ENCODE measurements at places on chromosomes 3 and 15.

GRCh38 chr15:62118520-62119226 is 46.4 kb downstream of the C2CD4B start:
- DNase-seq, result no peak

DNA sequence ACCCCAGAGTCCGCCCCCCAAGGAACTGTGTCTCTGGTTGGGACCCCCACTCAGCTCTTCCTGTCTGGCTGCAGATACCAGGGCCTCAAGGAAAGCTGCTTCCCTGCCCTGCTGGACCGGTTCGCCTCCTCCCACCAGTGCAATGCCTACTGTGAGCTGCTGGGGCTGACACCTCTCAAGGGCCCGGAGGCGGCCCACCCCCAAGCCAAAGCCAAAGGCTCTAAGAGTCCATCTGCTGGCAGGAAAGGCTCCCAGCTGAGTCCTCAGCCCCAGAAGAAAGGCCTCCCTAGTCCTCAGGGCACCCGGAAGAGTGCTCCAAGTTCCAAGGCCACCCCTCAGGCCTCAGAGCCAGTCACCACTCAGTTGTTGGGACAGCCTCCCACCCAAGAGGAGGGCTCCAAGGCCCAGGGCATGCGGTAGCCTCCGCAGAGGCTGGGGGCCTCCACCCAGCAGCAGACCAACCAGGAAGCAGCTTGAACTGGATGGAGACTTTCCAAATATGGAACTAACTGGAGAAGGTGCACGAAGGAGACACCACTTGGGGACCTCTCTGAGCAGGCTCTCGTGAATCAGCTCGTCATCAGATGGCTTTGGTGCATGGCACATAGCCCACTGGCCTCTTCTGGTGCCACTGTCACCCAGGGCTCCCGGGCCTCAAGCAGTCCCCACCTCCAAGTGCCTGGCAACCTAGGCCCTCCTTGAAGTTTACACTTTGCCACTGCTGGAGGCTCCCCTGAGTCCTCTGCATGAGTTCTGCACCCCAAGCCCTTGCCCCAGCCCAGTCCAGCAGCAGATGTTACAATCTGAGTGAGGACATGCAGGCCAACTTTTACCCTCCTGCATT is 16.2 kb upstream of the SLC28A1 start:
- DNase-seq, result no peak

DNA sequence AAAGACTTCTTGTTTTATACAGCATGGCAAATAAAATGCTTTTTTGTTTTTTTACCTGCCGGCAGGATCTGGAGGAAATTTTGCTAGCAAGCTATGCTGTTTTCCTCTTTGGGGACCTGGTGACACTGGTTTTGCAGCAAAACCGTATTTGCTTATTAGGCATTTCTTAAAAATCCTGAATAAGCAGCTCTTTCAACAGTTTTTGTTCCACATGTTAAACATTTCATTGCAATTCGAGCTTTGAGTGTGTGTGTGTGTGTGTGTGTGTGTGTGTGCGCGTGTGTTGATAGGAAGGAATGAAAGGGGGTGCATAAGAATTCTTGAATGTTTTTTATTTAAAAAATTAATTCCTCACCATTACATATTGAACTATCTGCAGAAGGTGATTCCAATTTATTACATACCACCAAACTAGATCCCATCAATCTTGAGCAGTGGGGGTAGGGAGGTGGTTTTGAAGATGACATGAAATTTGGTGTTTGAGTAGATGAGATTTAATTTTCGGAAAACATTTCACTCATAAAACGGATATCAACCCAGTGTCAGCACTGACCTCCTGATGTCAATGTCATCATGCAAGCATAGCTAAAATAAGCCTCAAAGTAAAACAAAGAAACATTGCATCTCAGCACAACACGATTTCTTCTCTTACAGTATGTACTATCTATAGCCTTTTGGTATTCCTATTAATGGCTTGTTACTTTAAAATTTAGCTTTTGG is 17.3 kb downstream of the ZBTB38 start:
- DNase-seq, result no peak

DNA sequence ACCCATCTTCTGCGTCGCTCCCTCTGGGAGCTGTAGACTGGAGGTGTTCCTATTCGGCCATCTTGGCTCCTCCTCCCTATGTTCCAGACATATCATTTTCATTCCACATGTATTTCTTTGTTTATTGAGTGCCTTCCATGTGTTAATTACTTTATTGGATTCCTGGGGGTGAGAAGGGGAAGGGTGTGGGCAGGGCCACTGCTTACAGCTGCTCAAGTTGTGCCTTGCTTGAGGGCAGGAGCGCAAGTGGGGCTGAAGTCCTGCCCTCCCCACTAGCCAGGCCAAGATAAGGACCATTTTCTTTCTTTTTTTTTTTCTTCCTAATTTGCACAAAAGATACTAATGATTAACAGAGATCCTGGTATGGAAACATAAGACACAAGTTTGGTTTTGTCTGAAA is 224.8 kb downstream of the LPP start:
- no peak for DNase-seq

- no peak for DNase-seq
These were observed 68.1 kb downstream of the PFN2 start for GRCh38 chr3:149902498-149903139.
